Activated T-cell treated with anti-CD3 and anti-CD28 coated beads, Interleukin-2, amount 50 U/mL, for 1 hour (primary cell): ENCODE measurements at places on chromosomes 13 and 19.

GRCh38 chr13:77533875-77534788 is 1.4 kb upstream of the SCEL start:
- no peak for DNase-seq

DNA sequence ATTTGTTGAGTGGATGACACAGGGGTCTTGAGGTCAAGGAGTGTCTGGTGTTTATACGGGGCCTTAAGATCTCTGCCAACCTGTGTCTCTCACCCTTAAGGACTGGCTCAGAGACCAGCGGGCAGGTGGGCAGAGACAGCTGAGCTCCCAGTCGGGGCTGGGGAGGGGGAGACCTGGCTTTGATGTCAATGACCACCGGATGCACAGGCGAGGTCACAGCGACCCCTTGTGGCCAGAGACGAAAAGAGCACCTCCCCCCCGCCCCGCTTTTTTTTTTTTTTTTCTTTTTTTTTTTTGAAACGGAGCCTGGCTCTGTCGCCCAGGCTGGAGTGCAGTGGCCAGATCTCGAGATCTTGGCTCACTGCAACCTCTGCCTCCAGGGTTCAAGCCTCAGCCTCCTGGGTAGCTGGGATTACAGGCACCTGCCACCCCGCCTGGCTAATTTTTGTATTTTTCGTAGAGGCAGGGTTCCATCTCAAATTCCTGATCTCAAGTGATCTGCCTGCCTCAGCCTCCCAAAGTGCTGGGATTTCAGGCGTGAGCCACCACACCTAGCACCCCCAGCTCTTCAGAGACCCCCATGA is 12.1 kb upstream of the KLK14 start:
- DNase-seq = peak; percentile 35

DNA sequence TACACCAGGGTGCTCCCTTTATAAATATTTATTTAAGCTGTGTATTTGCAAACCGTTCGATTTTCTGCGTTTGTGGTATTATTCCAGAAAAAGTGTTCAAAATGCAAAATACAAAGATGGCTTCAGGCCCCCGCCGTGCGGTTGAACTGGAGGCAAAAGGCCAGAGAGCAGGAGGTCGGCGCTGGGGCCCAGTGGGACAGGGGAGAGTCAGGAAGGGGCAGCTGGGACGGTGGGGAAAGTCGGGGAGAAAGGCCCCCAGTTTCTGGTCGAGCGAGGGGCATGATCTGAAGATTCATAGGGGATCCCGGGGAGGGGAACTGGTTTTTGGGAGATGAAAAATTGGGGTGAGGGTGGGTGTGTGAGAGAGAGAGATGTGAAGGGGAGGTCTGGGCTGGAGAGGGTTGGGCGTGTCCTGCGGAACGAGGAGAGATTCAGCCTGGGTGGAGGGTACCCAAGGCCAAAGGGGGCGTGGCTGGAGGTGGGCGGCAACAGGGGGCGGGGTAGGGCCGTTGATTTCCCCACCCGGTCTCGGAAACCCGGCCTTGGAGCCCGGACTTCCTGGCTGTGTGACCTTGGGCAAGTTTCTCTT is 678 bp downstream of the ISOC2 start:
- DNase-seq = no peak

DNA sequence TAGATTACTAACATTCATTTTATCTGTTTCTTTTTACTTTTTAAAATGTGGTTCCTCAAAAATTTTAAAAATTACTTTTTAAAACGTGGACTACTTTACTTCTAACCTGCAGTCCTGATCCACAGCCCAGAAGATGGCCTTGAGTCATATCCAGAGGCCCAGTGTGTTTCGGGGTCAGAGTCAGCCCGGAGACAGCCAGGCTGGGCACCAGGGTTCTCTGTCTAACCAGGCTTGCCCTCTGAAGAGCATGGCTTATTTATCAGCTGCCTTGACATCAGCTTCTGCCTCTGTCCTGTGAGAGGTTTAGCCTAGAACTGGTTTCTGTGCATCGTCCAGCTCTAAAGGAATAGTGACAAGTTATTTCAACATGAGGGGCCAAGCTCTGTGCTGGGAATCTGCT is 332.0 kb downstream of the FGF9 start:
- no peak for DNase-seq

DNA sequence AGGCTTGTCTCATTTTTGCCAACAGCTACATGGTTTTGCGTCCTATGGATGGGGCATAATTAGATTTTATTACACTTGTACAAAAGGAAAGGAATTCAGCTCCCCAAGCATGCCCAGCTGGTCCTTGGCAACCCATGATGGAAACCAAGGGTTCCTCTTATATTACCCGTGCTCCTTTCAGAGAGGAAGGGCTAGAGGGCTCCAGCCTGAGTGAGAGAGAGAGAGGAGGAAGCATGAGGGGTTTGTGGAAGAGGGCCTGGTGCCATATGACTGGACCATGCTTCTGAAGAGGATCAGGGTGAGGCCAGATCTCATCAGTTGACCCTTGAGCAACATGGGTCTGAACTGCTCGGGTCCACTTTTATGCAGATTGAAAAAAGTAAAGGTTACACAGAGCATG is 3.5 kb upstream of the RPS9 start:
- no peak for DNase-seq

DNA sequence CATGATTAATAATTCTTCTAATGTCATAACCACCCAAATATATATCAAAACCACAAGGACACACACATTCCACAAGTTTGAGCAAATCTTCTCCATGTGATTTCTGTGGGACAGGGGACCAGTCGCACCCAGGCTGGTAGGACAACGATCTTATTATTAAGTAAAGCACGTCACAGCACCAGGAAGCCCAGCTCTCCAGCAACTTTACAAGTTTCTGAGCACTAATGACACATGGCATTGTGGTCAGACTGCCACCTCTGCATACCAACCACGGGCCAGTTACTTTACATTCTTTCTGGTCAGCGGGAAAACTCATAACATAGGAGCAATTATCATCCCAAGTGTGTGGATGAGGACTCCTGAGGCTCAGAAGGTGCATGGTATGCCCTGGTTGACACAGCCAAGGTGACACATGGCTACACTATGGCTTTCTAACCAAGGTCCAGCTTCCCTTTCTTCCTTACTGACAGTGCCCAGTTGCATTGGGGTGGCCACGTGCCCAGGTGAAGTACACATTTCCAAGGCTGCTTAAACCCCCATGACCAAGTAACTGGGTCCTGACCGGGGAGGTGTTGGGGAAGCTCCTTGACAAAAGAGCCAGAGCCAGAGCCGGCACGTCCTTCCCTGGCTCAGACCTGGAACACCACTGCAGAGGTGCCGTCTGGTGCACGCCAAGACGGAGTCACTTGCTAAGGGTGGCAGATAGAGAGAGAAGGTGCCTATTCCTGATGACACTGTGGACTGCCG is 27.4 kb downstream of the LATS2 start:
- no peak for DNase-seq

DNA sequence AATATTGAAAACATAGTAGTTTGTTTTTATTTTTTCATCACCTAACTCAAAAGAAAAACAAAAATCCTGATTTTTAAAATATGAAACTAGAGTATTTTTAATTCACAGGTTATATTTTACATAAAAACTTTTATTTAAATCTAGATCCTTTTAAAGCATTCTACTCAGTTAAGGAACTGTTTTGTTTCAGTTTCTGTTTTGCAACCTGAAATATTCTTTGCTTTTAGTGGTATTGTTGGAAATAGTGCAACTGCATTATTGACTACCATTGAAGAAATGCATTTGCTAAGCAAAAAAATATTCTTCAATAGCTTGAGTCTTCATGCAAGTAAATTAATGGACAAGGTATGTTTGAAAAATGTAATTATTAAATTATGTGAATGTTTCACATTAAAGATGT is 43.8 kb downstream of the COG6 start:
- DNase-seq = no peak

GRCh38 chr19:45560038-45560437 is 24.6 kb downstream of the OPA3 start:
- no peak for DNase-seq

DNA sequence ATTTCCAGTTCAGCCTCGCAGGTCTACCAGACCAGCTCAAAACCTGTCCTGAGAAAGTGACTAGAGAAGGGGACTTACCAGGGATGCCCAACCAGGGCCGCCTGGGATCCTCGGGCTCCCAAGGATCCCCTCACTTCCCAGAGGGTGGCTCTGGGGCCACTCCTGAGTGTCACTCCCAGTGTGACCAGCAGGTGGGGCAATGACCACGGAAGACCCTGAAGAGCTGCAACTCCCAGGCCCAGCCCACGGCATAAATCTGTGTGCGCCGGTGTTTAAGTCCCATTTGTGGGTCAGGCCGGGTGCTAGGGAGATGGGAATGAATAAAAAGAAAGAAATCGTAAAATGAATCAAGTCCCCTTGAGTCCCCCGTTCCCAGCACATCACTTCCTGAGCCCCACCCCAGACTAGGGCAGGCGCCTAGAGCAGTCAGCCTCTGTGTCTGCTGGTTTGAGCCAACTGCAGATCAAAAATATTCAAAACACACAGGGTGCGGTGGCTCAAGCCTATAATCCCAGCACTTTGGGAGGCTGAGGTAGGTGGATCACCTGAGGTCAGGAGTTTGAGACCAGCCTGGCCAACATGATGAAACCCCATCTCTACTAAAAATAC is 10.7 kb downstream of the PTGIR start:
- DNase-seq = peak; percentile 84
